Stimulated activated CD4-positive, alpha-beta T cell treated with anti-CD3 and anti-CD28 coated beads, Interleukin-15, amount 100 ng/mL, for 48 hours (primary cell): ENCODE measurements at places on chromosomes 11 and 22.

GRCh38 chr11:12968101-12968500 lies 41.0 kb upstream of the RASSF10 start:
- no peak for DNase-seq

- DNase-seq = no peak
Observed at GRCh38 chr11:69251639-69252489, 42.1 kb upstream of the MYEOV start.

DNA sequence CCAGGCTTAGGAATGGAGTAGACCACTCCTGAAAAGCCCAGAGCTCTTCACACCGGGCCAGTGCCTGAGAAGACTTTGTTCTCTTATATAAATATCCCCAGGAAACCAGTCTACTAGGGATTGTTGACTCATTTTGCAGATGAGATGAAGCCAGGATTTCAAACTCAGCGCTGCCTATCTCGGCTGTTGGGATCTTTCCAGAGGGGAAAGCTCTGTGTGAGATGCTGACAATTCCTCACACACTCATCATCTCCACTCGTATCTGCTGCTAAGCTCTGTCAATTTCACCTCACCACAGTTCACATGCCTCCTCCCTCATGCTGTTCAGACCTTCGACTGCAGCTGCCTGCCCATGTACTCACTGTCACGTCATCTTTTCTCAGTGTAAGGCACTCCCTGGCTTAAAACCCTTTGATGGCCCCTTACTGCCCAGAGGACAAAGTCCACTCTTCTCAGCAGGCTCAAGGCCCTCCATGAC lies 12.5 kb downstream of the USH1C start:
- DNase-seq = no peak

GRCh38 chr11:991034-991433 lies 45.5 kb downstream of the MUC6 start:
- DNase-seq = no peak

- peak; percentile 15 for DNase-seq
Observed at GRCh38 chr11:2092956-2093412, 46.2 kb downstream of the IGF2 start.

GRCh38 chr11:82267186-82267585 lies 466.5 kb downstream of the FAM181B start:
- no peak for DNase-seq

DNA sequence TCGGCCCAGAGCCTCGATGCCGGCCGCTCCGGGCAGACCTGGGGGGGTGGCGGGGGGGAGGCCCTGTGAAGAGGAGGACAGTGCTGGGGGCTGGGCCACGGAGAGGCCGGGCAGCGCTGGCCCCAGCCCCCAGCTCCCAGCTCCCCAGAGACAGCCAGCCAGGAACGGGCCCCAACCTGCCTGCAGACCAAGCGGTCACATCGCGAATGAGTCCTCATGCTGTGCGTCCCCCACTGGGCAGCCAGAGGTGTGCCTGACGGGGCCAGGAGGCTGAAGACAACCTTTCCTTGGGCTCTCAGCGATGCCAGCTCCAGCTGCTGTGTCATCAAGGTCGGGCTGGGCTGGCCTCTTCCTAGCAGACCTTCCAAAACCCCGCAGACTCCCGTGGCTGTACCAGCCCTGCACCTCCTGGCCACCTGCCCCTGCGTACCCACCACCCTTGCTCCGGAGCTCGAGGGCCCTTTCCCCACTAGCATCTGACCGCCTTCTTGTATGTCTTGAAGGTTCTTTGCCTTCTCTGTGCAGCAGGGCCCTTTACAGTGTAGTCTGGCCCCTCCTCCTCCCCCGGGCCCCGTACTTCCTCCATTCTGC lies 88.4 kb downstream of the CDKN1C start:
- no peak for DNase-seq

DNA sequence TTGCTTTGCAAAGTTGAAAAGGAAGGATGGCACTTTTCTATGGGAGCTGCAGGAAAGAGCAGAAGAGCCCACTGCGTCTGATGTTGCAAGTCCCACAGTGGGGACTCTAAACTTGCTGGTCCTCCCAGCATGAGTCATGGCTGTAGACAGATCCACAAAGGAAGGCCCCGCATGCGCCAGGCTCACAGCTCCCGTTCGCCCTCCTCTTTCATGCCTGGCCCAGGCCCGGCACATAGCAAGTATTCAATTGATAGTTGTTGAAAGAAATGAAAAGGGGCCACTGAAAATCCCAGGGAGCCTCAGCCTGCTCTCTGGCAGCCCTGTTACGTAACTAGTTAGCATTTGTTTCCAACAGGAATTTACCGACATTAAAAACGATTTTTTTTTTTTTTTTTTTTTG lies 18.9 kb downstream of the AP1B1 start:
- no peak for DNase-seq

GRCh38 chr11:22336587-22336986 lies 1.6 kb upstream of the SLC17A6 start:
- no peak for DNase-seq

GRCh38 chr22:48147831-48148230 lies 1385.4 kb downstream of the TBC1D22A start:
- no peak for DNase-seq

- DNase-seq = no peak
Observed at GRCh38 chr22:47396515-47396914, 634.1 kb downstream of the TBC1D22A start.

DNA sequence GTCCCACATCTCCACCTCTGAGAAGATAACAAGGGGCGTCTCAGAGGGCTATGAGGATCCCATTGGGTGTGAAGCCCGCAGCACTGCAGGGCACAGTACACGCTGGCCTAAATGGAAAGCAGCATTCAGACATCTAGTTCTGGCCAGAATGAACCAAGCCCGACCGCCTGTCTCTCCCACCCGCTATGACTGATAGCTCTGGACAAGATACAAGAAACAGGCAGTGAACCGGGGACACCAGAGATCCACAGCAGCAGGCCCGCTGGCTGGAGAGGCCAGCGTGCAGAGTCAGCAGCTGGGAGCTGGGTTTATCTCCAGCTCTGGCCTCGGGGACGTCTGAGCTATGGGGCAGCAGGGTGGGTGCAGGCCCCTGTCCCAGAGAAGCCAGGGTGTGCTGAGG lies 9.6 kb downstream of the CERK start:
- no peak for DNase-seq

- peak; percentile 63 for DNase-seq
Observed at GRCh38 chr11:66336234-66337102, at the start of gene RIN1. Gene RIN1 (minus strand): TSS chr11:66336434. CDS start chr11:66336402, 32 bp downstream.

GRCh38 chr11:1924181-1924580 lies 4.7 kb downstream of the TNNT3 start:
- DNase-seq = no peak

- DNase-seq = no peak
Observed at GRCh38 chr11:46141597-46141996, 20.3 kb upstream of the PHF21A start.

GRCh38 chr11:61019832-61020405 lies 48.4 kb downstream of the CD6 start:
- DNase-seq = no peak

- DNase-seq = no peak
Observed at GRCh38 chr11:133900176-133901105, 55.1 kb upstream of the SPATA19 start.

DNA sequence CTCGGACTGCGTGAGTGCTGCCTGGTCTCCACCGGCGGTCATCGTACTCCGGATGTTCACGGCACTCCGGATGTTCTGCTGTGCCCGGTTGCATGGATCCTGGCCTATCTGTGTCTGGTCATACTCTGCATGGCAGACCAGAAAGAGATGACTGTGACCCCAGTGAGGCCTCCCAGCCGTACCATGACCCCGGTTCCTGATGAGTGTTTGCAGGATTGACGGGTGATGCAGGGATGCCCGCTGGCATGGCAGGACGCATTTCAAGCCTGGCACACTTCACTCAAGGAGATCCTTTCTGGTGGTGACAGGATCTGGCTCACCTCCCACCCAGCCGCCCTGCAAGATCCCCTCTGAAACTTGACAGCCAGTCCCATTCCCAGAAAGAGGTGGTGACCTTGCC lies 6.3 kb downstream of the GLB1L2 start:
- DNase-seq = no peak

- DNase-seq = peak; percentile 80
Observed at GRCh38 chr22:38681582-38682335, at the start of gene TOMM22. Gene TOMM22 (plus strand): TSS chr22:38681957. CDS start chr22:38681979, 22 bp downstream.

- no peak for DNase-seq
Observed at GRCh38 chr11:74642912-74643311, 50.5 kb downstream of the POLD3 start.

GRCh38 chr11:116857316-116857715 lies 19.9 kb upstream of the APOA1 start:
- DNase-seq = no peak

GRCh38 chr11:3712274-3712673 lies 41.1 kb upstream of the CHRNA10 start:
- DNase-seq = no peak
